ENCODE measurements at places on chromosomes 7 and 10. TPM values are rescaled to one million over a fixed set of nuclear protein-coding genes. Genes with fewer than 3 reads are reported as not detected.
A peak's percentile ranks its signal among the peaks of the same experiment; 100 is the strongest.

KCNH2 gene
- 0.19 TPM for total RNA-seq

DNA sequence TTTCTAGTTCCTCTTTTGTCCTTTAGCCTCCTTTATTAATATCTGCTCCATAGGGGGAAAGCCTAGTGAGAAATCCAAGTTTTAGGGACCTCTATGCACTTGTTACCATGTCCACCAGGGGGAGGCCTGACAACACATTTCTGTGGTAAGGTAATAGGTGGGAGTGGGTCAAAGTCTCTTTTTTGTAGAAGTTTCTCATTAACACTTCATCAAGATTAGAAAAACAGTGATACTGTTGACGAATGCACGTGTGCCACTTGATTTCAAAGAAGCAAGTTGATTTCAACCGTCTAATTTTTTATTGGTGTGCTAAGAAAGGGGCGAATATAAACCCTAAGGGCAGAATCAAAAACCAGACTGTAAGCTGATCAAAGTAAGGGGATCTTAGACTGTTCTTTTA lies 30.6 kb downstream of the CISD1 start:
- no peak overlapping the region for H3K4me3 ChIP-seq
- peaks cover 18% of the 10 kb centered on the region for H3K27me3 ChIP-seq

DNA sequence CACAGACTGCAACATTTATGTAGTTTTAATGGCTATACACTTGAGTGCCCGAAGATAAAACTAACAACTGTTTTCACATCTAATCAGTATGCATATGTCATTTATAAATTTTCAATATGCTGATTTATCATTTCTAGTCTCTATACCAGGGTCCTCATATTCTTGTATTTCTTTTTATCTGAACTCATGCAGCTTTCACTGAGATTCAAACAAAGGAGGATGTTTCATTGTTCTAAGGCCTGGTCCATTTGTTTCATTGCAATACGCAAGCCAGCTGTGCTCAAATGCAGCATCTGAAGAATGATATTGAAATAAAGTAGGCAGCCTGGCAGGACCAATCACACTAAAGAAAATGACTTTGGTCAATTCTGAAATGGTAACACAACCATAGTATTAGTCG lies 31.7 kb downstream of the MAGI2 start:
- no peaks in the 10 kb centered on the region for H3K27me3 ChIP-seq
- no peak for DNase-seq
- no peaks in the 10 kb centered on the region for H3K4me1 ChIP-seq

- no peaks in the 10 kb centered on the region for H3K36me3 ChIP-seq
- H3K27ac ChIP-seq, result peak overlapping the region; percentile 77
- no peak for DNase-seq
- no peak overlapping the region for H3K4me3 ChIP-seq
- no peaks in the 10 kb centered on the region for H3K27me3 ChIP-seq
Observed at GRCh38 chr10:68871105-68871711, 29.9 kb upstream of the DDX50 start.

GRCh38 chr7:30140456-30140855 lies 5.7 kb downstream of the MTURN start:
- H3K27me3 ChIP-seq, result no peaks in the 10 kb centered on the region
- peaks cover 70% of the 10 kb centered on the region for H3K4me1 ChIP-seq
- no peak for DNase-seq
